ENCODE measurements at places on chromosomes 6 and 20.

- no peak for DNase-seq
These were observed 106.8 kb downstream of the RNF144B start for GRCh38 chr6:18493925-18494324.

- DNase-seq, result no peak
These were observed 9.0 kb upstream of the ZC3H12D start for GRCh38 chr6:149493761-149494320.

DNA sequence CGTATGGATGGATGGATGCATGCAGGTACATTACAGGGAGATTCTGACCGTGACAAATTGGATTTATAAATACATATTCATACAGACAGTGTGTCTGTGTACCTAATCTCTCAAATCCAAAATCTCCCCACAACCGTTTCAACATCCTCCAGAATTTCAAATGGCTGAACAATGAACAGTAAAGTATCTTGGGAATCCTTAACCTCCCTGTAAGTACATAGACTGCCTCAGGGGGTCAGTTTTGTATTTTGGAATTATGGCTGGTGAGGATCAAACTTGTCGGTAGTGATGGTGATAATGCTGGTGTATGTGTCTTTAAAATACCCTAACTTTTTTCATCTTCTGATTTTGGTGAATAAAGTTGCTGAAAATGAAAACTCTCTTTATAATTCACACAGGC lies 246.2 kb downstream of the FOXC1 start:
- no peak for DNase-seq

- DNase-seq, result no peak
These were observed 290.1 kb upstream of the PRDM1 start for GRCh38 chr6:105795913-105796517.

GRCh38 chr6:4591218-4591617 lies 185.0 kb upstream of the CDYL start:
- no peak for DNase-seq

DNA sequence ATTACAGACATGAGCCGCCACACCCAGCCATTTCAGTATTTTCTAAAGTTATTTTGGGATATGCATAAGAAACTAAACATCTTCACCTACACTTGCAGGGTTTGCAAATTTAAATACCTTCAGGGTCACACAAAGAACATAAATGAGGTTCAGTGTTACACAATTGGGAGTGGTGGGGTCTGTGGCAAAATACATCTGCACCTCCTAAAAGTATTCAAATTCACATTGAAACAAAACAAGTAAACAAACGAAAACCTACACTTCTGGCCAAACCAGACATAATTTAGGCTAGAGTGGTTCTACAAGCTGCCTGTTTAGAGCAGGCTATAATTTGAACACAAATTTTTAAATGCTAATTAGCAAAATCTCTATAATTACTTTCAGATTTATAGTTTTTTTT lies 34.6 kb downstream of the MAPK14 start:
- no peak for DNase-seq

DNA sequence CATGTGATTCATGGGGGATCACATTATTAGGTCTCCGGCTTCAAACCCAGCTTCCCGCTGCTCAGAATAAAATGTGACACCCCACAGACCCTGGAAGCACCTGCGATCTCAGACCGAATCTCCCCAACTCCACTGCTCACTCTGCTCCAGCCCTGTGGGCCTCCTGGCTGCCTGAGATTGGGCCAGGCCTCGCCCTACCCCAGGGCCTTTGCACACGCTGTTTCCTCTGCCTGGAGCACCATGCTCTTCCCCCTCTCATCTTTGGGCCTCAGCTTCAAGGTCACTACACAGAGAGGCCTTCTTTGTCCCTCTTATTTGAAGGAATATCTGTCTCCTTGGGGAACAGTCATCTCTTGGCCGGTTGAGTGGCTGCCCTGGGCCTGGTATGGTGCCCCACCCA lies 48.8 kb downstream of the RBM38 start:
- DNase-seq, result no peak

DNA sequence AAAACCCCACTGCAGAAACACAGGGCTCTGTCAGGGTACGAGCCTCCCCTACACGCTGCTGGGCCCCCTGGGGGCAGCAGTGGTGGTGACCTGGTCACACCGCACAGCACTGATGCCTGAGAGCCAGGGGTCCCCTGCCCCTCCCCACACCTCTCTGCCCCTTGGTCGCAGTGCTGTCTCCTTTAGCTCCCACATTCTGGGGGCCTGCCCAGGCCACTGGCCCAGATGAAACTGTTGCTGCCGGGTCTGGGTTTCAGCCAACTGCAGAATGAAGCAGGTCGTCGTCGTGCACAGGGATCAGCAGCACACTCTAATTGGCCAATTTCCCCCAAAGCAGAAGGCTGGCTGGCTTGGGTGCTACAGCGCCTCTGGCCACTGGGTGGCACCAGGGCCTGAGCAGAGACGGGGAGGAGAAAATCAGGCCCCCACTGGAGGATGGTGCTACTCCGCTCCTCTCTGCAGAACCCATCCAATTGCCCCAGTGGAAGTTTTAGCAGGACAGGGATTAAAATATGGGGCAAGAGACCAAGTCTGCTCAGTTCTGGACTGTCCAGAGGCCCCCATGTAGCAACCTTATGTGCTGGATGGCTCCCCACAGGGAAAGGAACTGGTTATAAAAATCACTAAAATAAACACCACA lies 26.1 kb downstream of the DIDO1 start:
- DNase-seq, result peak; percentile 80

GRCh38 chr6:98581705-98582104 lies 252.7 kb upstream of the POU3F2 start:
- no peak for DNase-seq

DNA sequence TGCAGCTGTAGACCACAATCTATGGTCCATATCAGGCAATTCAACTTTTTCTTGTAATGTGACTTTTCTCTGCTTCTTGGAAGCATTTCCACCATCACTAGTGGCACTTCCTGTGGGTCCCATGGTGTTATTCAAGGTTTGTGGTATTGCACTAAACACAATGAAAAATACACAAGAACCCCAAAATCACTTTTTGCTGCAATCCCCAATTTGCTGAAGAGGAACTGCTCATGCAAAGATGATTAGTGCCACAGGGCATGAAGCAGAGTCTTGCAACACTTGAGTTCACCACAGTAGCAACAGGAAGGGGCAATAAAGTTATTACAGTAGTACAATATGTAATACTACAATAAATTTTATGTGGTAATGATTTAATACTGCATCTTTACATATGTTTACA lies 16.8 kb upstream of the TAAR1 start:
- DNase-seq, result no peak

GRCh38 chr6:152720974-152721373 lies 23.3 kb downstream of the MYCT1 start:
- no peak for DNase-seq

- no peak for DNase-seq
These were observed 27.3 kb upstream of the STX16 start for GRCh38 chr20:58623579-58624473.

GRCh38 chr6:105810105-105810921 lies 275.8 kb upstream of the PRDM1 start:
- peak; percentile 55 for DNase-seq

DNA sequence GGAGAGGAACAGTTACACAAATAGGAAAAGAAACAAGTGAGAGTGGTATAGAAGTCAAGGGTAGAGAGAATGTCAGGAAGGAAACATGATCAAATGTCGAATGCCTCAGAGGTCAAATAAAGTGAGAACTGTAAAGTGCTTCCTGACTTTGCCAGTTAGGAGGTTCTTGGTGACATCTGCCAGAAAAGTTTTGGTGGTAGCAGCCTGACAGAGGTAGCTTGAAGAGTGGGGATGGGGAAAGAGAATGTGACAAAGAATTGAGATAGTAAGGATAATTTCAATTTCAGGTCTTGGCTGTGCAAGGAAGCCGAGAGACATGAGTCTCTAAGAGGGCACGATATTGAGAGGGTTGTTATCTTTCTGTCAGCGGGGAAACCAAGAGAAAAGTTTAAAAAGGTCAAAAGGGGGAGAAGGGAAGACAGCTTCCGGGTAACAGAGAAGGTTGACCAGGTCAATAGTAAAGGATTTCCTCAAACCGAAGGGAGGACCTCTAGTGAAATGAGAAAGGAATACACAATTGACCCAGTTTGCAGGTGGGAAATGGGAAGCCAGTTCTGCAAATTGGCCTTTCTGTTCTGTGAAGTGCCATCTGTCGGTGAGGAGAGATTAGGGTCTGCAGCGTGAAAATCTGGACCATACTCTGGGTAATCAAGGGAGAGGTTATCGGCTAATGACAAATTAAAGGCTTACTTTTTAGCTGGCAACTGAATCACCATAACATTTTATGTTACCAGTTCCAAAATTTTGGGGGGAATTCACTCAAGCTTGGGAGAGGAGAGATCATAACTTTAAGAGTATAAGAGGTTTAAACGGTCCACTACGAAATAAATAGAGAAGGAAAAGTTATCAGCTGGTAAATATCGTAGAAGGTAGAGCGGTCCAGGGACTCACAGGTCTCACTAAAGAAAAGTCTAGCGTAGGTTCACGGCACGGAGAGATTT lies 973 bp upstream of the BRD2 start:
- DNase-seq, result no peak

- DNase-seq, result no peak
These were observed 15.7 kb upstream of the EZR start for GRCh38 chr6:158834675-158835385.

DNA sequence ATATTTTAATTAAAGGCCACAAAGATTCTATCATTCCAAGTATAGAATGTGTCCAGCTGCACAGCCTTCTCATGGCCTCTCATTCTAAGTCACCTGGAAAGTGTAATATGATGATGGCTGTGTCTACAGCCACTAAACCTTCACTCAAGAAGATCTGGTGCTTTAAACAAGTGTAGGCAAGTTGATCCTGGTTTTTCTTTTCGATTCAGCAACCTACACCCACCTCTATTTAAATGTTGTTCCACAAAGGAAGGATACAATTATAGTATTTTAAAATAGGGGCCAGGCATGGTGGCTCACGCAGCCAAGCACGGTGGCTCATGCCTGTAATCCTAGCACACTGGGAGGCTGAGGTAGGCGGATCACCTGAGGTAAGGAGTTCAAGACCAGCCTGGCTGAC lies 25.5 kb upstream of the DST start:
- DNase-seq, result no peak

DNA sequence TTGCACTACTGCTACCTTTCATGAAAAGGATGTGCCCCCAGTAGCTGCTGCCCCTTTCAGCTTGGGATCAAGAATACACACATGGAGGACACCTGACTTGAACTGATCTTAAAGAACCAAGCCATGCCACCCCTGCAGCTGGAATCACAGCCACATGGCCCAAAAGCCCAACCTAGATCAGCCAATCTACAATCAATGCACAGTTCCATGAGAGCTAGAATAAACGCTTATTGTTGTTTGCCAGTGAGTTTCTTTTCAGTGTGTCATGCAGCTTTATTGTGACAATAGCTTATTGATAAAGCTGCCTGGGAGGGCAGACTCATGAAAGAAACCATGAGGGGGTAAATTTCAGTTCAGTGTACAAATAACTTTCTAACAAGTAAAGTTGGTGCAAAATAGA lies 397.7 kb downstream of the PTPRT start:
- DNase-seq, result no peak

DNA sequence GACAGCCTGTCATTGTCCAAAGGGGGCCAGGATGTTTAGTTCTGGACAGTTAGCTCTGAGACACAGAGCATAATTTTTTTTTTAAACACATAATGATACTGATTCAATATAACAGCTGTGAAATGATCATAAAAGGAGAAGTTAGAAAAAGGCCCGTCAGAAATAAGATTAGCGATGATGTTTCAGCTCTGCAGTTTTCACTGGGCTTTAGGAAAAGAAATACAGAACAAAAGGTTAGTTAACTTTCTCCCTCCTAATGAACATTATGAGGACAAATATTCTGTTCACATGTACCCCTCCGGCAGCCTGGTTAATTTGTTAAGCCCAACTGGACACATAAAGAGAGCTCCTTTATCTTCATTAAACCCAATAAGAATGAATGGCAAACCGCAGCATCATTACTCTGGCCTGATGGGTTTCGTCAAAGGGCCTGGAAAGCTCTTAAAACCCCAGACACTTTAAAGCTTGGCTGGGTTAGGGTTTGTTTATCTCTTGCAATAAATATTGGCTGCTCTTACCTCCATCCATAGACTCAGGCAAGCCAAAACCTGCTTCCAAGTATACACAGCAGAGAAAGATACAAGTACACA lies 394.6 kb downstream of the KIF16B start:
- no peak for DNase-seq

GRCh38 chr6:29567991-29568390 lies 8.5 kb upstream of the UBD start:
- no peak for DNase-seq

DNA sequence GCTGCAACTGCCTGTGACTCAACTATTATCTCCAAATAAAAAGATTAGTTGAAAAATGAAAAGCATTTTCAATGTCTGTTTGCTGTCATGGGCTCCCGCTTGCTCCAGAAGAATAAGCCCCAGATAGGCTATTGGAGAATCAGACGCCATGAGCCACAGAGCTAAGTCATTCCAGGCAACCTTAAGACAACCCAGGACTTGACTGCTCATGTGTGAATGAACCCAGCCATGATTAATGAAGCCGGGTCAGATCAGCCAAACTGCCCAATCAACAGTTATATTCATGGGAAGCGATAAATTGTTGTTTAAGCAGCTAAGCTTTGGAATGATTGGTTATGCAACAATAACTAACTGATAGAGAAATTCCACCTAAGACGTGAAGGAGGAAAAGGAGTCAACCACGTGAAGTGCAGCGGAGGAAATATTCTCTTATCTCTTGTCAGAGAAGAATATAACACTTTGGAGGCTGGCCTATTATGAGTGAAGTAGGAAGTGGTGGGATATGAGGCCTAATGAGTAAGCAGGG lies 64.2 kb downstream of the DOK5 start:
- DNase-seq, result no peak
